ENCODE measurements at places on chromosomes 3 and 15. TPM values are rescaled to one million over a fixed set of nuclear protein-coding genes. Genes with fewer than 3 reads are reported as not detected.

TMEM207 gene
- total RNA-seq, result not detected

VWA5B2 gene
- 1.4 TPM for total RNA-seq

ISG20 gene
- total RNA-seq, result 48.6 TPM

SPTBN5 gene
- 0.98 TPM for total RNA-seq

ACTC1 gene
- not detected for total RNA-seq

PLS1 gene
- 20.1 TPM for total RNA-seq

VEPH1 gene
- total RNA-seq, result 11.5 TPM

C3orf20 gene
- total RNA-seq, result not detected

IL17RB gene
- 2.3 TPM for total RNA-seq

JMJD7 gene
- 13.7 TPM for total RNA-seq

PODXL2 gene
- total RNA-seq, result 45.8 TPM

FETUB gene
- not detected for total RNA-seq

MYL3 gene
- total RNA-seq, result not detected

CCRL2 gene
- total RNA-seq, result 6.0 TPM

LRRN1 gene
- total RNA-seq, result not detected

GRM7 gene
- total RNA-seq, result not detected

TICRR gene
- total RNA-seq, result 18.4 TPM

DUOX1 gene
- not detected for total RNA-seq

IQCF5 gene
- not detected for total RNA-seq

TNFSF10 gene
- total RNA-seq, result 1.2 TPM

SLC28A1 gene
- 1.1 TPM for total RNA-seq

CCDC33 gene
- not detected for total RNA-seq

TGM5 gene
- not detected for total RNA-seq

EFHB gene
- not detected for total RNA-seq

SPINK8 gene
- not detected for total RNA-seq

WDR5B gene
- 3.1 TPM for total RNA-seq

INSYN1 gene
- not detected for total RNA-seq

C15orf62 gene
- total RNA-seq, result 1.5 TPM

GAP43 gene
- not detected for total RNA-seq

KLHL40 gene
- not detected for total RNA-seq

CCR8 gene
- total RNA-seq, result not detected

PPM1L gene
- total RNA-seq, result 7.0 TPM

PPP1R14D gene
- 0.33 TPM for total RNA-seq

PDE8A gene
- 62.0 TPM for total RNA-seq

LINGO1 gene
- total RNA-seq, result not detected

EPHB1 gene
- total RNA-seq, result 0.92 TPM

GNAT1 gene
- total RNA-seq, result not detected

HES1 gene
- total RNA-seq, result 906 TPM

NANOGP8 gene
- total RNA-seq, result not detected

IGSF11 gene
- 0.66 TPM for total RNA-seq

TWF2 gene
- total RNA-seq, result 166 TPM

XCR1 gene
- total RNA-seq, result not detected

RPSA gene
- total RNA-seq, result 2,722 TPM

CCDC14 gene
- total RNA-seq, result 40.9 TPM
